ENCODE measurements at places on chromosomes 7 and 10.

GRCh38 chr7:125926621-125927020 lies 997.0 kb upstream of the POT1 start:
- DNase-seq, result no peak
- H3K4me1 ChIP-seq, result no peaks in the 10 kb centered on the region
- no peaks in the 10 kb centered on the region for H3K27me3 ChIP-seq
- H3K4me3 ChIP-seq, result no peak overlapping the region
- H3K27ac ChIP-seq, result no peak overlapping the region

- peaks cover 86% of the 10 kb centered on the region for H3K27me3 ChIP-seq
- H3K27ac ChIP-seq, result no peak overlapping the region
- DNase-seq, result no peak
- H3K36me3 ChIP-seq, result peaks cover 2% of the 10 kb centered on the region
Measured at GRCh38 chr10:11824825-11825224, 1.7 kb downstream of the PROSER2 start.

DNA sequence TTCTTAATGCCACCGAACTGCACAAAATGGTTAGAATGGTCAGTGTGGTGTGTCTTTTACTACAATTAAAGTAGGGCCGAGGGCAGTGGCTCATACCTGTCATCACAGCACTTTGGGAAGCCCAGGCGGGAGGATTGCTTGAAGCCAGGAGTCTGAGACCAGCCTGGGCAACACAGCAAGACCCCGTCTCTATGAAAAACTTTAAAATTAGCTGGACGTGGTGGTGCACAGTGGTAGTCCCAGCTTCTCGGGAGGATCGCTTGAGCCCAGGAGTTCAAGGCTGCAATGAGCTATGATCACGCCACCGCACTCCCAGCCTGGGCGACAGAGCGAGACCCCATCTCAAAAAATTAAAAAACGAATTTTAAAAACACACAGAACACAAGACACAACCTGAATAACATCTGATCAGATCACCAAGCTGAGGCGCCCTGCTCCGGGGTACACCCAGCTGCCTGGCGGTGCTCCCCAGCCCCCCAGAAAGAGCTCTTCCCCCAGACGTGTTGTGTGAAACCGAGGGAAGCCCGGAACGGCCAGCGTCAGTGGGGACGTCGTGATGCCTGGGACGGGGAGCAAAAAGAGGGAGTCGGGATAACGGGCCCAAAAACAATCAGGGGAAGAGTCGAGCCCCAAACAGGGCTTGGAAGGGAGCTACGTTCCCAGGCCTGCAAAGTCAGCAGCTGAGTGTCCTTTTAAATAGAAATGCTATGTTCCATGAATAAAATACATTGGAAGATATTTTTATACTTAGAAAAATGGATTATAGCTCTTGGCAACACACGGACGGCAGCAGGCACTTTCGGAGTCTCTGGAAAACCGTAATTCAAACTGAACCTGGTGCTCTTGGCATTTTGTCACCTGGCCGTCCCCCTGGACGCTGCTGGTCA lies 80.7 kb upstream of the PDGFA start:
- H3K27ac ChIP-seq, result peak overlapping the region; percentile 100
- H3K27me3 ChIP-seq, result no peaks in the 10 kb centered on the region
- no peak for DNase-seq
- H3K4me3 ChIP-seq, result no peak overlapping the region
- H3K36me3 ChIP-seq, result peaks cover 15% of the 10 kb centered on the region

DNA sequence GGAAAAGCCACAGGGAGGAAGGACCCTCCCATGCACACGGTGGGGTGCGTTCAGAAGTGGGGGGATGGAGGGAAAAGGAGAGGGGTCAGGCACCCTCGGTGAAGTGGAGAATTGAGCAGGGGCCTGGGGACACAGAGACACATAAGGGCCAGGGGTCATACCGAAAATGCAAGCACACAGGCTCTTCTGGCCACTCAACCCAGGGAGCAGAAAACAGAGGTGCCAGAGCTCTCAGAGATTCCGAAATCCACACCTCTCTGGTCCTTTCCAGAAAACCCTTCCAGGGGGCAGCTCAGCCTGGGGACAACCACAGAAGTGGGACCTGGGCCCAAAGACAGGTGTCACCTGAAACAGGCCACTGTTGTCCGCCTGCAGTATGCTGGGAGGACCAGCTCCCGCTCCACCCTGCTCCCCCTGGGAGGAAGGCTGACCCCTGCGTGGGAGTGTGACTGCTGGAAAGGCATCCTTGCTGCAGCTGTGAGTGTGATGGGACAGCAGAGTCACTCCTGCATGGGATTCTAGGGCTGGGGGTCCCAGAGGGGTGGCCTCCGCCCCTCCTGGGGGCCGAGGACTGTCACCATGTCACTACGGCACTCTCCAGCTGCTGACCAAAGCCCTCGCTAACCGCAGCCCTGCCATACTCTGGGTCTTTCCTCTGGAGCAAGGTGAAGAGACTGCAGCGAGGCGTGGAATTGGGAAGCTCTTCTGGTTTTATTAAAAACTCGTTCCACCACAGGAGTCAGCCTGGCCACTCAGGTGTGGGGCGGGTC lies 63.1 kb downstream of the TMEM209 start:
- H3K27me3 ChIP-seq, result no peaks in the 10 kb centered on the region
- no peak overlapping the region for H3K27ac ChIP-seq
- peak overlapping the region; percentile 60 for H3K4me3 ChIP-seq
- no peak for DNase-seq
- H3K36me3 ChIP-seq, result peaks cover 6% of the 10 kb centered on the region
- peaks cover 10% of the 10 kb centered on the region for H3K4me1 ChIP-seq

GRCh38 chr10:117609796-117610170 lies 67.2 kb downstream of the EMX2 start:
- DNase-seq, result no peak
- H3K4me3 ChIP-seq, result no peak overlapping the region
- H3K27me3 ChIP-seq, result peaks cover 37% of the 10 kb centered on the region
- H3K36me3 ChIP-seq, result no peaks in the 10 kb centered on the region
- H3K4me1 ChIP-seq, result no peaks in the 10 kb centered on the region

GRCh38 chr7:25014756-25015155 lies 34.8 kb upstream of the OSBPL3 start:
- no peaks in the 10 kb centered on the region for H3K36me3 ChIP-seq
- H3K27me3 ChIP-seq, result no peaks in the 10 kb centered on the region
- H3K4me3 ChIP-seq, result no peak overlapping the region
- no peaks in the 10 kb centered on the region for H3K4me1 ChIP-seq

DNA sequence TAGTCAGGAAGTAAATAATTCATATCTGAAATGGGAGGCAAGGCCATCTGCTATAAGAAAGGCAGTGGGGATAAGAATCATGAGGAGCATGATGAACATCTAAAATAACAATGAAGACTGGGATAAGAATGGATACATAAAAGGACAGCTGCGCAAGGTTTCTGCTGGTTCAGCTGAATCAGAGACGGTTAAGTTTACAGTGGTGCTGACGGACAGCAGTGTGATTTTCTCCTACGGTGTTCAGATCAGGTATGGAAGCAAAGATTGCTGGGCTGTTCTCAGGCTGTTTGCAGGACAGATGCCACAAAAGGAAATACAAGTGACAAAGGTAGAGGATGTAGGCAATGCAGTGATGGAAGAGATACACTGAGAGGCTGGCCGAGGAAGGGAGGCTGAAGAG lies 8.4 kb downstream of the CYCS start:
- peak overlapping the region; percentile 72 for H3K27ac ChIP-seq
- peak overlapping the region; percentile 45 for H3K4me3 ChIP-seq
- peaks cover 22% of the 10 kb centered on the region for H3K4me1 ChIP-seq

GRCh38 chr10:35372329-35372728 lies 36.0 kb downstream of the CCNY start:
- no peak overlapping the region for H3K27ac ChIP-seq
- peaks cover 7% of the 10 kb centered on the region for H3K36me3 ChIP-seq
- no peak for DNase-seq
- H3K4me1 ChIP-seq, result peaks cover 71% of the 10 kb centered on the region

- H3K27me3 ChIP-seq, result no peaks in the 10 kb centered on the region
- no peak overlapping the region for H3K4me3 ChIP-seq
- H3K4me1 ChIP-seq, result peaks cover 8% of the 10 kb centered on the region
- H3K36me3 ChIP-seq, result peaks cover 5% of the 10 kb centered on the region
- no peak overlapping the region for H3K27ac ChIP-seq
Measured at GRCh38 chr7:76023002-76023401, 24.8 kb downstream of the STYXL1 start.
